CD4-positive, alpha-beta T cell (primary cell): ENCODE measurements at places on chromosomes 2 and 18.

- DNase-seq = no peak
These were observed 22.7 kb downstream of the MGAT5 start for GRCh38 chr2:134276381-134277172.

GRCh38 chr2:96409820-96410164, 74.2 kb downstream of the NCAPH start:
- no peak for DNase-seq

GRCh38 chr2:152504618-152505017, 169.6 kb downstream of the FMNL2 start:
- no peak for DNase-seq

DNA sequence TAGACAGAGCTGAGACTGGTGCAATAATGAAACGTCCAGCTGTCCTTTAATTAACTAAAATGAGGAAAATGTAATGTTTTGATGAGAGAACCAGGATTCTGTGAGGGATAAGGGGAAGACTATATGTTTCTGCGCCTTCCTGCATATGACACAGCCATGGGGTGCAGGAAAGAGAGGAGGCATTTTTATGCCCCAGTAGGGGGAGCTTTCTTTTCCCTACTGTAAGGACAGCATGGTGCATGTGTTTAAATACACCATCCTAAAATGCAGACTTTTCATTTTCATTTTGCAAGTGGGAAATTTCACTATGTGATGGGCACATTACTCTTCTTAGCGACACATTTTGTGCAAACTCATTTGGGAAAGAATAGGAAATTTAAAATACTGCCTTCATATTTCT, 446.1 kb downstream of the ARHGAP15 start:
- no peak for DNase-seq

- no peak for DNase-seq
These were observed 144.3 kb upstream of the ERBB4 start for GRCh38 chr2:212682937-212683336.

- no peak for DNase-seq
These were observed at the start of gene CRYBA2 for GRCh38 chr2:218993345-218994315. CRYBA2 (minus strand) TSS chr2:218993422; CDS start chr2:218993176, 246 bp downstream.

GRCh38 chr2:24917086-24917485, 3.0 kb downstream of the ADCY3 start:
- no peak for DNase-seq

DNA sequence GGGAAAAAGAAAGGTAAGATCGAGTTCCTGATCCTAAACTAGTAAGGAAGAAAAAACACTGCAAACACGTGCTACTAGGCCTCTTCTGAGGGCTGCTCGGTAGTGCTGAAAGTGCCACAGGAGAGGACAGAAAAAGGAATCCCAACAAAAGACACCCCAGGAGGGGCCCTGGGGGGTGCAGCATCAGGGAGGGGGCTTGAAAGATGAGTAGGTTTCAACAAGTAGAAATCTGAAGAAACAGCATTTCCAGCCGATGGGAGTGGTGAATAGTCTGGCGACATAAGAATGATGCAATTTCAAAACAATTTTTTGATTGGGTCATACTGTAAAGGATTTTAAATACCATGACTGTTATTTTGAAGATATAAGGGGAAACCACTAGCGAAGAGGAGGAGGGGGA, 98.6 kb downstream of the NOL10 start:
- no peak for DNase-seq

DNA sequence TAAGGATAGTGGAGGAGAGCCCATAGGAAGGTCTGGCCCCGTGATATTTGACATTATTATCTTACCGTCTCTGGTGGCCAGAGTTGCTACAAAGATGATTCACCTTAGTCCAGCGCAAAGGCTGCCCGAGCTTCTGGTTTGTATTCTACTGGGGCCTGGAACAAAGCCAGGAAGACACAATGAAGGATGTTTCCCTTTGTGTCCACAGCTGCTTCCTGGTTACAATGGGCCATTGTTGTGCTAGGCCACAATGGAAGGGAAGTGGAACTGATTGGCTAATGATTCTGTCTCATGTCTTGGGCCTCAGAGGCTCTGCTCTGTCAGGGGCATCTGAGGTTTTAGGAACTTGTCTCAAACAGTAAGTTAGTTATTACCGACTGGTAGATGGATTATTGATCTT, 132.2 kb downstream of the TDRD15 start:
- DNase-seq = no peak

DNA sequence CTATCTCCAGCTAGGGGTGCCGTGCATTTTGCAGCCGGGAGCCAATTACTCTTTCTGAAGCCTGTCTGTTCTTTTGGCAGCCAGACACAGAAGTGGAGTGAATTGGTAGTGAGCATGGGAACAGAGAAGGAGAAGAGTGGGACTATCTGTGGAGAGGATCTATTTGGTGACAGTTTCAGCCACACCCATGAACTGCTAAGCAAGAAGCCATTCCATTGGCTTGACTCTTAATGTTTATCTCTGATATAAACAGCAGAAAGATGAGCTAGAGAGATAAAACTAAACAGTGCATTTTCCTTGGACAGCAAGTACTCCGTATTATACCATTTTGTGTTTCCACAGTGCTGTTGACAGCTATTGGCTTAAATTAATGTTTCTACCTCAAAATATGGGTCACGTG, 259.6 kb upstream of the THUMPD2 start:
- DNase-seq = no peak

DNA sequence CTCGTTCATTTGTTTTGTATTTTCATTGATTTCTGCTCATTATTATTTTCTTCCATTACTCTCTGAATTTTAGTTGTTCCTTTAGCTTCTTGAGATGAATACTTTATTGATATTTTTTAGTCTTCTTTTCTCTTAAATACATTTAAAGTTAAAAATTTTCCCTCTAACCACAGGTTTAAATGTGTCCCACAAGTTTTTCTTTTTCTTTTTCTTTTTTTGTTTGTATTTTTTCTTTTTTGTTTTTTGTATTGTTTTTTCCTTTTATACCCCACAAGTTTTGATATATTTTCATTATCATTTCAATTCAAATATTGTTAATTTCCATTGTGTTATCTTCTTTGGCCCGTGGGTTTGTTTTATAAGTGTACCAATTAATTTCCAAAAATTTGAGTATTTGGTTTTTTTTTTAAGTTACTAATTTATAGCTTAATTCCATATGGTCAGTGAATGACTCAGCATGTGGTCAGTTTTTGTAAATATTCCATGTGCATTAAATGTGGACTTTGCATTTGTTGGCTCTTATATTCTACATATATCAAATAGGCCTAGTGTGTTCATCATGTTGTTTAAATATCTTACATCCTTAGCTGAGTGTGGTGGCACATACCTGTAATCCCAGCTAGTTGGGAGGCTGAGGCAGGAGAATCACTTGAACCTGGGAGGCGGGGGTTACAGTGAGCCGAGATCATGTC, 16.2 kb downstream of the CENPO start:
- DNase-seq = no peak

DNA sequence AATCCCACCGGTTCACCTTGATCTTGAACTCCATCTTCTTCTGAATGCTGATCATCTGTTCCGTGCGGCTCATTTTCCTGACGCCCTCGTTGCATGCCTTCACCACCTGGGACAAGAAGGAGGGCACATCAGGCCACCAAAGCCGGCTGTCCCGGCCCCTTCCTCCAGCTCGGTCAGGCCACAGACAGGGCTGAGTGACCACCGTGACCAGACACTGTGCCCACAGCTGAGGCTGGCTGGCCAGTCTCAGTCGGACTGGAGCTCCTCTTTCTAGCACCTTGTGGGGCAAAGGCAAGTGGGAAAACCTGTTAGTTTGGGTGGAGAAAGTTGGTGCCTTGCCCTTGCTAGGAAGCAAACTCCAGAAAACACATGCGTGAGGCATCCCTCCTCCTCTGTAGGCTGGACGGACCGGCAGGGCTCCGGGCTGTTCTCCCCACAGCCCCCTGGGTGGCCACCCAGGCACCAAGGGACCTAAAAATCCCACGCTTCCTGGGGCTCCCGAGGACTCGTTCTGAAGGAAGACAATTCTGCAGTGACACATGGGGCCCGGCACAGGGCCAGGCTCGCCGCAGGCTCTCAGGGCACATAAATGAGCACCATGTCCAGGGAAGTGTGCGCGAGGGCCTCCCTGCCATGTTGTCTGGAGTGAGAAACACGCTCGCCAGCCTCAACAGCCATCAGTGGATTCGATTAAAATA, 15.3 kb downstream of the SNORC start:
- no peak for DNase-seq

- no peak for DNase-seq
These were observed 187.4 kb upstream of the SH3BP4 start for GRCh38 chr2:234764372-234764771.

DNA sequence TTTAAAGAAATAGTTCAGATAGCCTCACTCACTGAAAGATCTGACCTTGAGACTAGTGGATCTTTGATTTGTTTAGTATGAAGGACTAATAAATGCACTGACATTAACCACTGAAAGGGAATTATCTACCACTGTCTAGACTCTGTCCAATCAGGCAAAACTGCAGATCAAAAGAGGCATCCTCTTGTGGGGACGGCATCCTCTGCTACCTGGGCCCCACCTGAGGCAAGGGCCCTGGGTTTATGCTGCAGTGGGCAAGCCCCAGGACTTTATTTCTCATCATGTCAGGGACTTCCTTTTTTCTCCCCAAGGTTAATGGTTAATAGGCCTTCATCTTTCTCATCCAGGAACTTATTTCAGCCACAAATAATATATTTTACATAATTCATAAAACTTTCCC, 32.2 kb downstream of the STAT1 start:
- DNase-seq = no peak
